ENCODE measurements at places on chromosomes 7 and 10.

DNA sequence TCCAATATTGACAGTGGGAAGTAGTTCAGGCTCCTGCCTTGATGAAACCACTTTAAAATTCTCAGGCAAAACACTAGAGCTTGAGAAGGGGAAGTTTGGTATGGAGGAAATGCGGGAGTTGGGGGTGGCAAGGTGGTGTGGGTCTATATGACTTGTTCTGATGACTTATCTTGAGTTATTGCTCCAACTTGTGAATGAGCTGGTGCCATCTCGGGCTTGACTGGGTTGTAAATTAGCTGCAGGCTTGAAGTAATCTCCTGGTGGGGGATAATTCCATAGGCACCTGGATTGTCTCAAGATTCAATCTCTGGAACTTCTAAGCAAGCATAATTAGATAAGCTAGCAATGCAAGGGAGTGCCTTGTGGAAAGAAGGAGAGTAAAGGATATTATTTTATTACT lies 29.0 kb downstream of the MRPL32 start:
- no peak for DNase-seq

- no peak for DNase-seq
Measured at GRCh38 chr10:121260377-121260776, 337.9 kb downstream of the FGFR2 start.

DNA sequence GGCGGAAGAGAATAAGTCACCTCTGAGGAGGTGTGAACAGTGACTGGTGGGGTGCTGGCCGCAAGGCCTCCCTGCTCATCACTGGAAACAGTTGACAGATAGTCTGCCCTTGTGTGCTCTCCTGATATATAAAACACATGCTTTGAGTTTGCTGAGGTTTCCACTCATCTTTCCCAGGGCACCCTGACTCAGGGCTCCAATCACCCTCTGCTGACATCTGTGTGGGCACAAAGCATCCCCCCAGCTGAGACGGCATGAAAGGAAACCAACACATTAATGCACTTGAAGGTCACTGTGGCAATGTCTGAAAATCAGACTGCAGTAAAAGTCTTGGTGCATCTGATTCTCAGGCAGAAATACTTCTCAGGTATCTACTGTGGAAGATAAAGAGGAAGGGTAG lies 49.8 kb downstream of the EPDR1 start:
- no peak for DNase-seq

GRCh38 chr7:44697136-44698045 lies 51.3 kb upstream of the ZMIZ2 start:
- DNase-seq = no peak

DNA sequence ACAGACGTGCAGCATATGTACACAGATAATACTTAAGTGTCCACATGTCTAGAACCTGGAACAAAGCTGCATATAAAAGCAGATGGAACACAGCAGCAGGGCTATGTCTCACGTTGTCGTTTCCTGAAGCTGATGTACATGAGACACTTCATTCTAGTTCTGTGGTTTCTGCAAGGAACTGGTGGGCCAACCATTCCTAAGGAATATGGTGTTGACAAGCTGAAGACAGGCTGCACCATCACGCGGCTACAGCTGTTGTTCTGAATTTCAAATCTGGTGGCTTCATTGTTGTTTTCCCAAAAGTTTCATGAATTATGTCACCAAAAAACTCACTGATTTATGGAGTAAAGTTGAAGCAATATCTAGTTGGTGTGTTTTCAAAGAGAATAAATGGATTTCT lies 33.7 kb downstream of the PRKAG2 start:
- no peak for DNase-seq

DNA sequence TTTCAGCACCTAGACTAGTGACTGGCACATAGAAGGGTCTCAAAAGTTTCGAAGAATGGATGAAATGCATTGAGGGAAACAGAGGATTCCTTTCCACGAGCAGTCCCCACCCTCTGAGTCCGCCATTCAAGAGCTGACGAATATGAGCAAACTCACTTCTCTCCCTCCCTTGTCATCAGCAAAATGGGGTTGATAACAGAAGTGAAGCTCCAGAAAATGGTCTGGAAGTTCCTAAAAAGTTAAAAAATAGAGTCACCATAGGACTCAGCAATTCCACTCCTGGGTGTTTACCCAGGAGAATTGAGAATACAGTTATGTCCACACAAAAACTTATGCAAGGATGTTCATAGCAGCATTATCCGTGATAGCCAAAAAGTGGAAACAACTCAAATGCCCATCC lies 25.0 kb upstream of the SRGN start:
- no peak for DNase-seq

- no peak for DNase-seq
Measured at GRCh38 chr10:18860186-18860585, 188.4 kb upstream of the MALRD1 start.

GRCh38 chr7:50449501-50449880 lies 659 bp downstream of the FIGNL1 start:
- no peak for DNase-seq

DNA sequence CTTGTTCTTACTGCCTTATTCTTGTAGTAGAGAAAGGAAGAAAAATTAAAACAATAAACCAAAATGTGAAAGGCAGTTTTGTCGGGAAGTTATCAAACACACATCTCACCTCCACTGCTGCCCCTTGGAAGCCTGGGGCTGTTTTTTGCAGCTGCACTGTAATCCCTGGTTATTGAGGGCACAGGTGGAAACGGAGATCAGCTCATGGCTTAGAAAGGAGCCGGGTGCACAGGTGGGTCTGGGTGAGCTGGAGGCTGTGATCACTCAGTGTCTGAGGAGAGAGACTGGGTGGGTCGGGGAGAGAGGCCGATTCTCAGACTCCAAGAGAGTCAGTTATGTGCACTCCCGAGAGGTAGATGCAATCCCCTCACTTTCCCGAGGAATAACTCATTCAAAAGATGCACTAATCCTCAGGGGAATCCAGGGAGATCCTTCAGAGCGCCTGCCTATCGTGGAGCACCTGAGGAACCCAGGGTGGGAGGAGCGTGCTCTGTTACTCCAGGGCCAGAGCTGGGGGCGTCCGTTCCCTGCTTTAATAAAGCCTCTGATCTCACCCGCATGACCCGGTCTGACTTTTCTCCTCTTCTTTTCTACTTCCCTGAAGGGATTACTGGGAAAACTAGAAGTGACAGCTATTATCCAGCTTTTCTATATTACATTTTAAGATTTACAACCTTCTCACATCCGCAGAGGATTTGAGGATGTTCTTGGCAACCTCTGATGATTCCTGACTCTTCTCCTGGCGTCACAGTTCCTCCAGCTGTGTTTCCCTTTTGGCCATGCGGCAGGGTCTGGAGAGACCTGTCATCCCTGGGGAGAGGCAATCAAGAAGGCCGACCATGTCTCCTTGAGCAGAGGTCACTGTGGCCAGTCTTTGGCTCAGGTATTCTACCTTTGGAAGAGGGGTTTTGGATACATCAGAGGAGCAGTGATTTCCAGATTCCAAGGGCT lies 82.1 kb downstream of the CAMK1D start:
- DNase-seq = no peak

DNA sequence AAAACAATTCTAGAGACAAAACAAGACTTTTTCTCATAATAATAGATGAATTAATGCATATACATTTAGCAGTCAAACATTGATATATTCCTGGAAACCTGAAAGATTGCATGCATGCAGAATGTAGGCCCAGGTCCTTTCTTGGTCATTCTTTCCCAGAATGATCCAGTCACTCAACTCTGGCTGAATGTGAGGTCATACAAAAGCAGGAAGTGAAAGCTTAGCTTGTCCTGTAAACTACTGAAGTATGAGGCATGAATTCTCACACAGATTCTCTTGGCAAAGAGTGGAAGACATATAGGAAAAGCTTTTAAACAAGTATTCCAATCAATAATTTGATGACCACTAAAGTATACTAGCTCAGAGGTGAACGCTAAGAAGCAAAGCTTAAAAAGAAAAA lies 253.9 kb downstream of the PPP1R3A start:
- DNase-seq = no peak

- no peak for DNase-seq
Measured at GRCh38 chr7:33716581-33717477, 188.5 kb upstream of the BMPER start.

GRCh38 chr7:154950960-154951359 lies 52.0 kb downstream of the PAXIP1 start:
- no peak for DNase-seq

GRCh38 chr10:62327885-62328284 lies 46.3 kb upstream of the ZNF365 start:
- no peak for DNase-seq

GRCh38 chr7:143177374-143178119 lies 5.7 kb upstream of the TAS2R39 start:
- DNase-seq = no peak

- DNase-seq = no peak
Measured at GRCh38 chr10:112797197-112797596, 152.8 kb upstream of the TCF7L2 start.

DNA sequence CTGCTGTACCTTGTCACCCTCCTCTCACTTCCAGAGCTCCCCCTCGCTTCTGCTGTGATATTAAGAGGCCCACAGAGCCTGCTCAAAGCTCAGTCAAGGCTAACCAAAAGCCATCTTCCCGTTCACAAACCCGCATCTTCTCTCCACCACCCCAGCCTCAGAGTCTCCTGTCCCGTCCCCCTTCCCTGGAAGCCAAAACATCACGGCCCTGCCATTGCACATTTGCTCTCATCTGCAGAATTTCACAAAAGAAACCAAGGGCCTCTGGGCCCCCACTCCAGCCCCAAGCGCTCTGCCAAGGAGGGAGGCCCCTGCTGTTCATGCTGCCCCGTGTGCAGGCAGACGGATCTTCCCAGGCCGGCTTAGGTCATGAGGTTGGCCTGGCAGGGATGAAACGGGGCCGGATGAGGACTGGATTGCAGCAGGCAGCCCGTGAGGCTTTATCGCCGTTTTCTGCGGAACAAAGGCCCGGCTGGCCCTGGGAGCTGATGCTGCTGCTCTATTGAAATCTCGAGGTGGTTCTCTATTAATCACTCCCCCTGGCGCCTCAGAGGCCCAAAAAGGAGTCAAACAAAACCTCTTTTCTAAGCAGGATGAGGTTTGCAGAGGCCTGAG lies 31.6 kb upstream of the FOXK1 start:
- DNase-seq = no peak

GRCh38 chr7:7235347-7235746 lies 53.0 kb downstream of the C1GALT1 start:
- DNase-seq = no peak

DNA sequence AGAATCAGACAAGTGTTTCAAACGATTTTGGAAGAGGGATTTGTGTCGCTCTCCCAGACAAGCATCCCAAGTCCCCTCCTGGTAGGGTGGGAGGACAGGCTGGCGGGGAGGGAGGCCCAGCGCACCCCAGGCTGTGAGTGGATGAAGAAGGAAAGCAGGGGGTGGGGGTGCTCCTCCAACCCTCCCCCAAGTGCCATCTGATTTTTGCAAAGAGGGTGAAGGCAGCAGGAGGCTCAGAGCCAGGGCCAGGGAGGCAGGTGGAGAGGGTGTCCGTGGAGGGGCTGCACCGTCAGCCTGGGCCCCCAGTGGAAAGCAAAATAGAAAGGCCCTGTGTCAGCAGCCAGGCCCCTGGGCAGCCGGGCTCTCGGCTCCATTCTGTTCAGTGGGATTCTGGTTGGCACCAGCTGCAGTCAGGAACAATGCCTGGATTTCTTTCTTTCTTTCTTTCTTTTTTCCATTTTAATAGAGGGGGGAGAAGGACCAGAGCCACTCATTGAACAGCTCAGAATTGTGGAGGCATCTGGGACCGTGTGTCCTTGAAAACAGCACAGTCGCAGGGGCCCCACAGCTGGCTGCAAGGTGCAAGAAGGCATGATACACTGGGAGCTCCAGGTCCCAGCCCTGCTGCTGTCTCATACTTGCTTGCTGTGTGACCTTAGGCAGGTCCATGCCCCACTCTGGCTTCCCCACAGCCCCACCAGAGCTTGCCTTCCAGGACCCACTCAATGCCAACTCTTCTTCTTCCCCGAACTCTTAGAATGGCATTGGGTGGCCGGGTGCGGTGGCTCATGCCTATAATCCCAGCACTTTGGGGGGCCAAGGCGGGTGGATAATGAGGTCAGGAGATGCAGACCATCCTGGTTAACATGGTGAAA lies 7.1 kb upstream of the ZMIZ1 start:
- DNase-seq = no peak

- DNase-seq = no peak
Measured at GRCh38 chr10:4240608-4241197, 455.7 kb upstream of the KLF6 start.

- no peak for DNase-seq
Measured at GRCh38 chr10:114632869-114633715, 25.0 kb downstream of the ABLIM1 start.

GRCh38 chr7:21939136-21939857 lies 6.4 kb downstream of the CDCA7L start:
- no peak for DNase-seq

GRCh38 chr10:58998924-58999713 lies 177.3 kb upstream of the PHYHIPL start:
- no peak for DNase-seq

GRCh38 chr10:132417257-132417910 lies 20.4 kb downstream of the PWWP2B start:
- no peak for DNase-seq

DNA sequence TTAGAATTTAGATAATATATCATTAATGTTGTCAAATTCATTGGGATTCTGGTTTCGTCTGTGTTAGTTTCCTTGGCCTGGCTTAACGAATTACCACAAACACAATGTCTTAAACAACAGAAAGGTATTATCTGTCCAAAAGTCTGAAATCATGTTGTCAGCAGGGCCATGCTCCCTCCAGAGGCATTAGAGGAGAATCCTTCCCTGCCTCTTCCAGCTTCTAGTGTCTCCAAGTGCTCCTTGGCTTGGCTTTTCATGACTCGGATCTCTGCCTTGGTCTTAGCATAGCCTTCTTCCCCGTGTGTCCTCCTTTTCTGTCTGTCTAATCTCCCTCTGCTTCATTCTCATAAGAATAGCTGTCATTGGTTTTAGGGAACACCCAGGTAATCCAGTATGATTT lies 482.5 kb downstream of the SEMA3D start:
- no peak for DNase-seq

DNA sequence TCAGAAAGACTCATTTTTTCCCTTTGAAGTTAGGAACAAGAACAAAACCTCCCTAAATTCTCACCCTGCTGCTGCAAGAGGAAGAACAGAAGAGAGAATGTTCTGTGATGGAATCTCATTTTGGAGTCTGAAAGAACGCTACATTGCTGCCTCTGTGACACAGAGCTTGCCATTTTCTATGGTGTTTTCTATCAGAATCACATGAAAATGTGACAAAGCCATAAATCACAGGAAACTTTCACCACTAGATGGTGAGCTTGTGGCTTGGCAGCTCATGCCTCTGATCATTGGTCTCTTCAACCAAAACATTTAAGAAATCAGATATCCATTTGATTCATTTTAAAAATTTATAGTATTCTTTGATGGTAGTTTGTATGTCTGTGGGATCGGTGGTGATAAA lies 82.9 kb downstream of the CADPS2 start:
- DNase-seq = no peak

GRCh38 chr7:134318443-134318842 lies 1.7 kb upstream of the SLC35B4 start:
- DNase-seq = no peak

All from activated gamma-delta T cell treated with Interleukin-2 at 50 U/mL for 16 hours (primary cell).